ENCODE measurements at places on chromosomes 2 and 18.

- DNase-seq: no peak
Measured at GRCh38 chr18:48798334-48799245, 152.2 kb downstream of the SMAD7 start.

GRCh38 chr2:96927405-96928171 lies 57.7 kb upstream of the SEMA4C start:
- DNase-seq: no peak

GRCh38 chr2:25419678-25420242 lies 78.0 kb upstream of the DNMT3A start:
- DNase-seq: no peak

GRCh38 chr18:57802213-57803102 lies 657 bp downstream of the ATP8B1 start:
- no peak for DNase-seq

DNA sequence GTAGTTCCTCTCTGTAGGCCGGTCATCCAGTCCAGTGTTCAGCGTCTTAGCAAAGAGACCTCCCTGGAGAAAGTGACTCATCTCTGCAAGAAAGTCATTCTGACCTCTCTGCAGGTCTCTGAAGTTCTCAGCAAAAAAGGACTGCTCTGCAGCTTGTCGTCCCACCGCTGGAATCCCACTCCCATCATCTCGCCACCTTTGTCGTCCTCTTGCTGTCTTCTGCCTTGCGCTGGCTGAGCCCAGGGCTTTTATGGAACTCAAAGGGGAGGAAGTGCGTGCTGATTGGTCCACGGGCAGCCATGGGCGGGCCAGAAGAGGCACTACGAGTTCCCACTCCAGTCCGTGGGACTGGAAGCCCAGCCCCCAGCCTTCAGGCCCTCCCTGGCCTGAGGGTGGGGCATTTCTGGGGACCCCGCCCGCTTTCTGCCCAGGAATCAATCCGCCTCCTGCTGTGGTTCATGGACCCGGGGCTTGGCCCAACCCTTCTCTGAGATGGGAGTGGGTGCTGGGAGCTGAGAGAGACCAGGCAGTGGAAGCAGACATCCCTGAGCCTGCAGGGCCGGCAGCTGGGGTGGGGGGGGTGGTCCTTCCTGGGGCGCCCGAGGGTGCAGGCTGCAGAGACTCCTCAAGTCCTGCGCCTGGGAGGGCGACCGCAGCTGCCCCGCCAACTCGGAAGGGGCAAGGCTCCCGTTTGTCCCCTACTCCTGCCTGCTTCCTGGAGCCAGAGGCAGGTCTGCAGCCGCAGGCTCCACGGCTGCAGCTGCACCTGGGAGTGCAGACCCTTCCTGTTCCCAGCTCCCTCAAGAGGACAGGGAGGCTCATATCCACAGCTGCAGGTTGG lies 660.7 kb upstream of the RAB6C start:
- no peak for DNase-seq

GRCh38 chr2:241540771-241541561 lies 17.6 kb upstream of the BOK start:
- peak; percentile 29 for DNase-seq

- no peak for DNase-seq
Measured at GRCh38 chr2:130887643-130888042, 50.9 kb downstream of the ARHGEF4 start.

DNA sequence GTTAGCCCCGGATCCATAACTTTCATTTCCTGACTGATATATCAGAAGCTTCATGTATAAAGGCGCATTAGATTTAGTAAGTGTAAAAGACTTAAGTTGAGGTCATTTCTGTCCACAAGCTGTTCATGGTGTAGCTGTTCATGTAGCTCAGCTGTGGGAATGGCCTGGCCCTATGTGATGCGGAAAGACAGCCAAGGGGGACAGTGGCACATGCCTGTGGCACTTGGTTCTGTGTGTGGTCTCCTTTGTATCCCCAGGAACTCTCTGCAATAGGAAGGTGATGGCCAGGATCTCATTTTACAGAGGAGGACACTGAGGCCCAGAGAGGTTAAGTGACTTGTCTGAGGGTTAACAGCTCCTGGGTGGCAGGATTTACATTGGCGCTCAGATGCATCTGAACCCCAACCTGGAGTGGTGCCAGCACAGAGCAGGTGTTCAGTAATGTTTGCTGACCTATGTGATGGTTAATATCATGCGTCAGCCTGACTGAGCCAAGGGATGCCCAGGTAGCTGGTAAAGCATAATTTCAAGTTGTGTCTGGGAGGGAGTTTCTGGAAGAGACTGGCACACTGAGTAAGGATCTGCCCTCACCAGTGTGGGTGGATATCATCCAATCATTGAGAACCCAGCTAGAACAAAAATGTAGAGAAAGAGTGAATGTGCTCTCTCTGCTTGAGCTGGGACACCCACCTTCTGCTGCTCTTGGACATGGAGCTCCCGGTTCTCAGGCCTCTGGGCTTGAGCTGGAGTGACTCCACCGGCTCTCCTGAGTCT lies 25.4 kb downstream of the HPCAL1 start:
- no peak for DNase-seq

All from RKO (cell line).